ENCODE measurements at places on chromosomes 3 and 15.

DNA sequence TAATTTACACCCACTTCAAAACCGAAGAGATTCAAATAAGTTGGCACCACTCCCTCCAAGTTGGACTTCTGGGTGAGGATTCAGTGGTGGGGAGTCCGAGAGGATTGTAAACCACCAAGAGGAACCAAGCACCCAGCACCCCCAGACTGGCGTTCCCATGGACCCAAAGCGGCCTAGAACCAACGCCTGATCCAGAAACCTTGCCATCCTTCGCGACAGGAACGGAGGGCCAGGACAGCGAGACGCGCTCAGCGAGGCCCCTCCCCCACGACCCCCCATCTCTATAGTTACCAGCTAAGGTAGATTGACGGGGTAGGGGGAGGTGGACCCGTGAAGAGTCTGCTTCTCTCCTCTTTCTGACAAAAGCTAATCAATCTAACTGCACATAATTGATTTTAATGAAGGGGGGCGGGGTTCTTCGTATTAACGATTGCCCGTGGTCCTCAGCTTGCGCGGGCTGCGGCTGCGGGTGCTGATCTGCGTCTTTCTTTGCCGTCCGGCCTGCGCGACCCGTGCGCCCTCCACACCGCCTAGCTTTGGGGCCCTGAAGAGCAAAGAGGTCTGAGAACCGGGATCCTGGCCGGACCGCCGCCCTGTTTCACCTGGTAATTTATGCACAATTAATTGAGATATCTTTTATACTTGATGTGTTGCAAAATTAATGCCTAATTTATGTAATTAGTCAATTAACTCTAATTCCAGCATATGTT, 10.9 kb upstream of the FOXB1 start:
- no peak for DNase-seq

- no peak for DNase-seq
Observed at GRCh38 chr3:189900578-189900977, 220.1 kb downstream of the P3H2 start.

DNA sequence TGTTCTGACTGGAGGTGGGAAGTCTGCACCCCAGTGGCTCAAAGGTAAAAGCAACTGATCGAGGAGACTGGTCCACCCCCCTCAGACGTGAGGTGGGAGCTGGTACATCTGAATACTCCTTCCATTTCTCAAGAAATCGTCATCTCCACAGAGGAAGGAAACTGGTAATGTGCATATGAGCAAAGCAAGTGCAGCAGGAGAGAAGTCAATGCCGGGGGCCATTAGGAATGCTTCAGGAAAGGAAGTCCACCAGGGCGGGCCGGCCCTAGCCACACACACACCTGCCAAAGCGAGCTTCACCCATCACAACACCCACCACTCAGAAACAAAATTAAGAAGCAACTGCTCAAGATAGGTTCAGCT, 8.5 kb downstream of the TBC1D2B start:
- DNase-seq: no peak

GRCh38 chr15:82132742-82133141, 86.9 kb upstream of the MEX3B start:
- DNase-seq: no peak

DNA sequence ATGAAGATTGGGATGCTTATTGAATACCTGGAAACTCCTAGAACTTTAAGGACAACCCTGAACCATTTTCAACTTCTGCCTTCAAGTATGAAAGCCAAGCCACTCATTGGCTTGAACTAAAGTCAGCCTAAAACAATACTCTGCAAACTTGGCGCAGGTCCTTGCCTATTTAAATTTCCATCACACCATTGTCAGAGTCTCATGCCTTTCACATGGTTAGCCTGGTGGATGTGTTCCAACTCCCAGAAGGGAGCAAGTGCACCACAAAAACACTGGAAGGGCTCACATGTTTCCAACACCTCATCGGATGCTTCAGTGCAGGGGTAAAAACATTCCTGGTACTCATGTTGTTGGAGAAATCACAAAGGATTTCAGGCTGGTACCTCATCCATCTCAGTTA, 511.6 kb upstream of the MDFIC2 start:
- no peak for DNase-seq

DNA sequence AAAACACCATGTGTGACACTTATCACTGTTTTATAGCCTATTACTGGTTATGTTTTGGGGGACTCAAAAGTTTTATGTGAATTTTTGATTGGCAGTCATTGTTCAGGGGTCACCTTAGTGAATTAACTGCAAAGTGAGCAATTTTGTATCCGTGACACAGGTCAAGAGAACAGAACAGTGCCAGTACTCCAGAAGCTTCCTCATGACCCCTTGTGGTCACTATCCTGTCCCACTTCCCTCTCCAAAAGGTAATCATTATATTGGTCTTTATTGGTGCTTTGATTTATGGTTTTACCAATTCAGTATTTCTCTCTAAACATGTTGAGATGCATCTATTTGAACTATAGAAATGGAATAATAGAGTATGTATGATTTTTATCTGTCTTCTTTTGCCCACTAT, 107.1 kb downstream of the STT3B start:
- no peak for DNase-seq

DNA sequence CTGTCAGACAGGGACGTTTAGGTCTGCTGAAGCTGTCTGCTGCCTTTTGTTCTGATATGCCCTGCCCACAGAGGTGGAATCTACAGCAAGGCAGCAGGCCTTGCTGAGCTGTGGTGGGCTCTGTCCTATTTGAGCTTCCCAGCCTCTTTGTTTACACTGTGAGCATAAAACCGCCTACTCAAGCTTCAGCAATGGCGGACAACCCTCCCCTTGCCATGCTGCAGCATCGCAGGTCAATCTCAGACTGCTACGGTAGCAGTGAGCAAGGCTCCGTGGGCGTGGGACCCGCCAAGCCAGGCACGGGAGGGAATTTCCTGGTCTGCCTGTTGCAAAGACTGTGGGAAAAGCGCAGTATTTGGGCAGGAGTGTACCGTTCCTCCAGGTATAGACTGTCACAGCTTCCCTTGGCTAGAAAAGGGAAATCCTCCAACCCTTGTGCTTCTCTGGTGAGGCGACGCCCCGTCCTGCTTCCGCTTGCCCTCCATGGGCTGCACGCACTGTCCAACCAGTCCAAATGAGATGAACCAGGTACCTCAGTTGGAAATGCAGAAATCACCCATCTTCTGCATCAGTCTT, 71.4 kb downstream of the SPSB4 start:
- DNase-seq: no peak

DNA sequence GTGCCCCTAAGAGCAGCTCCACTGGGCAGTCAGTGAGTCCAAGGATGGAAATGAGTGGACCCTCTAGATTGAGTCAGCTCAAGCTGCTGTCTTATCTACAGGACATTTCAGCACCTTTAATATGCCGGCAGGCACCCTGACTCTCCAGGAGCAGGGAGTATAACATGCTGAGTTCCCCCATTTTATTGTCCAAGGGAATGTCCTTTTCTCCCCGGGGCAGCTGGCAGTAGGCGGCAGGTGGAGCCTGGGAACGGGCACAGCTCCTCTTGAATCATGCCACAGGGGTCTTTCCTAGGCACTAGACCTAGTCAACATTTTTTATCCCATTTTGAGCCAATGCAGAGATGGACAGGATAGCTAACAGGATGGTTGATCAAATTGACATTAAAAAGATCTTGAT, 14.8 kb downstream of the WNT7A start:
- no peak for DNase-seq

- DNase-seq: no peak
Observed at GRCh38 chr3:120200493-120201235, 84.4 kb downstream of the GPR156 start.

DNA sequence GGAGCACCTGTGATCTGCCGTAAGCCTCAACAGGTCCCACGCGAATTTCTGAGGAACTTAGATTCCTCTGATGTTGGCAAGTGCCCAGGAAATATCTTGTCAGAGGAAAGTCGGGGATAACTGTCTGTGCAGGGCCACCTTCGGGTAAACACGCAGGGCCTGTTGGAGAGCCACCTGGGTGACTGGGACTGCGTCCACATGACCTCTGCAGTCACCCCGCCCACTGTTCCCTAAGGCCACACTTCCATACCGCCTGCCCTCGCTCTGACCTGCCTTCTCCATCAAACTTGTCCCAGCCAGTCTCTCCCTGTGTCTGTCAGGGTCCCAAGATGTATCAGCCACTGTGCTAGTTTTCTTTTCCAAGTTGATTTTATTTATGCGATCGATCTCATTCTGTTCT, 28.7 kb downstream of the BFSP2 start:
- DNase-seq: no peak

- no peak for DNase-seq
Observed at GRCh38 chr3:9180764-9181117, 68.7 kb downstream of the SRGAP3 start.

- no peak for DNase-seq
Observed at GRCh38 chr3:55127565-55127964, 199.7 kb upstream of the LRTM1 start.

DNA sequence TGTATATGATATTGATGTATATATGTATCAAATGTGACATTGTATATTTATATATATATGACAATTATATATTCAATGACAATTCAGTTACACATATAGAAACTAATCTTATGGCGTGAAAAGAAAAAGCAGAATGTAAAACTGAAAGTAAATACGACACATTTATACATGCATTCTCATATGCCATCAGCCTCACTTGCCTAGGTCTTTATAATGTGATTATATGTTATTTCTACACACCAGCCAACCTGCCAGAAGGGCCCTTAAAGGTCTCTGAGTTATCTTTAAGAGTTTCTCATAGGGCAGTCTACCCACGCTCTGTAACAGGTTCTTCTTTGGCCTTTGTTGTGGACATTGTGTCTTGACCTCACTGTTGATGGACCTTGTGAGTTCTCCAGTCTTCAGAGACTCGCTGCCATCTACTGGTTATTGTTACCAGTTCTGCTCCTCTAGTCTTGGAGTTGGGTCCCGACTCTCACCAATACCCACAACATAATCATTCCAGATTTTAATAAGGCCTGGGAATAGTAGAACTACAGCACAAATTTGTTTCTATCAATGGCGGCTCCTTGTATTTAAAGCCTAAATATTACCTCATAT, 371.5 kb upstream of the GOLIM4 start:
- no peak for DNase-seq

- DNase-seq: no peak
Observed at GRCh38 chr3:141392897-141393734, 24.8 kb downstream of the ZBTB38 start.

DNA sequence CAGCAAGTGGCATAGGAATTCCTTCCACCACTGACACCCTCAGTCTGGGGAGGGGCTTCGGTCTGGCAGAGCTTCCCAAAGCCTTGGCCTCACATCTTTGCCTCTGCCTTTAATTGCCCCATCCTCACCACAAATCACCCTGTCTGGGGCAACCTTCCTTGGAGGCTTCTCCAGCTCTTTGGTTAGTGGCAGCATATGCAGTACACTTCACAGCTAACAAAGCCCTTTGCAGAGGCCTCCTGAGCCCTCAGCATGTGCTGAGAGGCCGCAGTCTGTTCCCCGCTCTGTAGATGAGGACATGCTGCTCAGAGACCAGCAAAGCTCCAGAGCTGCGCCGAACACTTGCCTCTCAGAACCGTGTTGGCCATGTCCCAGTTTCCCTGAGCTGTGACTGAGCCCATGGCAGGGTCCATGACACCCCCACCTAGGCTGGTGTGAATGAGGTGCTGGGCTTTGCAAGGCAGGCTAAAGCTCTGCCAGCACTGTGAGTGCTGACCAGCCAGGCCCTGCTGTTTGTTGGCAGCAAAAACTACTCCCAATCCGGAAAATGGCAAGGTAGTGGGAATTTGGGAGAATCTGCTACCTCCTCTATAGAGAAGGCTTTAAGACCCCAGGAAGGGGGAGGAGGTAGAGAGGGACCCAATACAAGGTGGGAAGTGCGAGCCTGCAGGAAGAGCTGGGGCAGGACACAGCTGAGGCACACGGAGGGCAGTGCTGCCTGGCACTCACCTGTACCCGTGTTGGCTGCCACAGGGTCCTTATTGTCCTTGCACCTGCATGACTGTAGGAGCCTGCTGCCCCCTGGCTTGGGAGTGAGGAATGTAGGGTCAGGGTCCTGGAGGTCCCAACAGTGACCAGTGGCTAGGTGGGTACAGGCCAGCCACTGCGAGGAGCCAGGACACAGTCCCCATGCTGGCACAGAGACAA, 8.4 kb upstream of the KLF15 start:
- no peak for DNase-seq

GRCh38 chr3:62873761-62874710, 1.2 kb downstream of the CADPS start:
- no peak for DNase-seq

DNA sequence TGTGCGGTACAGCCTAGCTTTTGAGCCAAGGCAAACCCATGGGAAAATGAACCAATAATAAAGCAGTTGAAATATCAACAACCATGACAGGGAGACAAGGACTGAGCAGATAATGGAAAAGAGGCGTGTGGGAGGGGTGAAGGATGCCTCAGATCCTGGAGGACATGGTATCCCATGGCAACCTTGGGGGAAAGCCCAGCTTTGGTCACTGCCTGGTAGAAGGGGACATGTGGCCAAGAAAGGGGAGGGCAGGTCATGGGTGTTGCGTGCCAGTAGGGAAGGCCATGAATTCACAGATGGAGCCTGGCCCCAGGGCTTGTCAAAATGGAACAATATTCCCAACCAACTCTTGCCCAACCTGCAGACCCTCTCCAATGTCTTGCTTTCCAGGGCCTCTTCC, 140.5 kb upstream of the SMAD3 start:
- DNase-seq: no peak

GRCh38 chr15:50192926-50193620, 11.1 kb downstream of the SLC27A2 start:
- no peak for DNase-seq

DNA sequence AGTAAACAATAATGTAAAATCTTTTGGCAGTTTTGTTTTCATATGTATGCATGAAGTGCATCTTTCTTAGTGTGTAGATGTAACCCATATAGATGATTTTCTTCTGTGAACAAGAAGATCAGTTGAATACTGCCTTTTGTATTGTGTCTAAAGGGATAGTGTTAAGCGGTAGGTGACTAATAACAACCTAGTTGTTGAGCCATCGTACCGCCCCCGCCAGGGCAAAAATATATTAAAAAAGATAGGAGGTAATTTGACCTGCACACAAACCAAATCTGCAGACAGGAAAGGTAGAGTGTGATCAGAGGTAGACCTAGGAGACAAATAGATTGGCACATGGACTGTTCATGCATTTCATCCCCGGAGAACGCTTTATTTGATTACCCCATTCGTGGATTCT, 3.3 kb upstream of the GMNC start:
- no peak for DNase-seq

- DNase-seq: no peak
Observed at GRCh38 chr15:81766829-81767475, 278.9 kb downstream of the MEX3B start.

- no peak for DNase-seq
Observed at GRCh38 chr15:71385026-71385425, 269.8 kb downstream of the THSD4 start.

DNA sequence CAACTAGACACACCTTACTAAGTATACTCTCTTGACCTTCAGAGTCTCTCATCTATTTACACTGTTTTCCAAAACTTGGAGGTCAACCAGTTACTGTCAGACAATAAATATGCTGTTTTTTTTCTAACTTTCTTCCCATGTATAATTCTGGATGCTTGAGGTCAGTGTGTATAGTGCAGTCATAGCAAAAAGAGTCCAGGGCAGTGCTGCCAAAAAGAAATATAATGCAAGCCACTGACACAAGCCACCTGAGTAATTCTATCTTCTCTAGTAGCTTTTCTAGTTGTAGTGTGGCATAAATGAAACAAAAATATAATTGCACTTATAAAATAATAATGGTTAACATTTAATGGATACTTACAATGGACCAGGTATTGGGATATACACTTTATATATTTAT, 21.6 kb downstream of the GADL1 start:
- no peak for DNase-seq

GRCh38 chr15:51234176-51234927, 104.0 kb downstream of the CYP19A1 start:
- DNase-seq: no peak

Data from stimulated activated CD4-positive, alpha-beta T cell treated with anti-CD3 and anti-CD28 coated beads, Interleukin-1b, Interleukin-23, amount 100 ng/mL, for 4 hours (primary cell).